Iris pigment epithelial cell (primary cell): ENCODE measurements at places on chromosomes 13 and 19.
A peak's percentile ranks its signal among the peaks of the same experiment; 100 is the strongest.

DNA sequence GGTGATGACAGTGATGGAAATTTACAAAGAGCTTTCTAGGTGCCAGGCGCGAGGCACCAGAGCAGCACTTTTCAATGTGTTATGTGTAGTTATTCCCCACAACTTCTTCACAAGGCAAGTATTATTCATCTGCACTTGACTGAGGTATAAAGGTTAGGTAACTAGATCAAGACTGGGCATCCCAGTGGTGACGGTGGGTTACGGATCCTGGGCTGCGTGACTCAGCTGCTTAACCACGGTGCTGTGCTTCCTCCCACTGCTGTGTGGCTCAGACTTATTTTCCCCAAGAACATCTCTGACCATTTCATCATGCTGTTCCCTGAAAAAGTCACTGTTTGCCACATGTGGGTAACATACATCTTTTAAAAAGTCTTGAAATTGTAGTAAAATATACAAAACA, 19.3 kb downstream of the EDDM13 start:
- DNase-seq: peak; percentile 11

GRCh38 chr13:97726664-97727280, 226.7 kb upstream of the IPO5 start:
- peak; percentile 64 for DNase-seq

GRCh38 chr13:98297051-98297450, 120.0 kb upstream of the RNF113B start:
- no peak for DNase-seq

DNA sequence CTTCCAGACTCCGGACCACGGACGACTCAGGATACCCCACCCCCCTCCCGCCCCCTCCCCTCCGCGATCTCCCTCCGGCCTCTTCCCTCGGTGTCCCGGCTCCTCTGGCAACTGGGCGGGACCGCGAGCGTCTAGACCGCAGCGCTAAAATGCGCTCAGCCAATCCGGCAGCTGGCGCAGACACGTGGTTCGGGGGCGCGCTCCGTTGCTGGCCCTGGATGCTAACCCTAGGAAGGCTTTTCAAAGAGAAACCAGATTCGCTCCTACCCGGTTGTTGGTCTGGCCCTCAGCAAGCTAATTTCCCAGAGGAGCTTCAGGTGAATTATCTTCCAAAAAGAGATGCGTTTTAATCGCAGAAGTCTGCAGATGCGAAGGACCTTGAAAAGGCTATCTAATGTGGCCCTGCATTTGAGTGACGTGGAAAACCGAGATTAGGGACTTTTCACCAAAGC, at the start of gene DZIP1:
Gene DZIP1, minus strand, starts transcription at position 106 of the 452 bp plus-strand sequence. CDS start 2,677 bp downstream, outside the sequence.
- DNase-seq: peak; percentile 89

- DNase-seq: no peak
These were observed 1.4 kb downstream of the ZNF324 start for GRCh38 chr19:58468216-58468839.

GRCh38 chr13:39326469-39327171, 276.4 kb downstream of the LHFPL6 start:
- DNase-seq: no peak

- no peak for DNase-seq
These were observed 10.2 kb upstream of the DCUN1D2 start for GRCh38 chr13:113500530-113501265.

- peak; percentile 22 for DNase-seq
These were observed 1.1 kb downstream of the COMP start for GRCh38 chr19:18789883-18790565.

DNA sequence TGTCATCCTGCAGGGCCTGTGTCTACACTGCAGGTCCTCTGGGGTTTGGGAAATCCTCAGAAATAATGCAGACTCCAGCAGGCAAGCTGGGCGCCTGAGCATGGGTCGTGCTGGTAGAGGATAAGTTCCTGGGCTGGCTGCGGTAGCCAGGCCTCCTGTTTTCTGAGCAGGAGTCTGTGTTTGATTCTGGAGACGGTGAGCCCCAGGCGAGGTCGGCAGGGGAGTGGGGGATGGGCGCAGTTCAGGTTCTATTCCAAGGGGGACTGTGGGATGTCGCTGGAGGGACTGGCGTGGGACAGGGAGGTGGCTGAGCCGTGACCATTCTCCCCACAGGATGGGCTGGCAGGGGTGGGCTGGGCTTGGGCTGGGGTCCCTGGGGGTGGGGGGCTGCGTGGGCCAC, 154.7 kb downstream of the KDM4B start:
- DNase-seq: no peak

GRCh38 chr19:18900700-18901481, 4.9 kb upstream of the CERS1 start:
- no peak for DNase-seq

GRCh38 chr19:21084343-21084742, 2.3 kb downstream of the ZNF714 start:
- DNase-seq: peak; percentile 78

DNA sequence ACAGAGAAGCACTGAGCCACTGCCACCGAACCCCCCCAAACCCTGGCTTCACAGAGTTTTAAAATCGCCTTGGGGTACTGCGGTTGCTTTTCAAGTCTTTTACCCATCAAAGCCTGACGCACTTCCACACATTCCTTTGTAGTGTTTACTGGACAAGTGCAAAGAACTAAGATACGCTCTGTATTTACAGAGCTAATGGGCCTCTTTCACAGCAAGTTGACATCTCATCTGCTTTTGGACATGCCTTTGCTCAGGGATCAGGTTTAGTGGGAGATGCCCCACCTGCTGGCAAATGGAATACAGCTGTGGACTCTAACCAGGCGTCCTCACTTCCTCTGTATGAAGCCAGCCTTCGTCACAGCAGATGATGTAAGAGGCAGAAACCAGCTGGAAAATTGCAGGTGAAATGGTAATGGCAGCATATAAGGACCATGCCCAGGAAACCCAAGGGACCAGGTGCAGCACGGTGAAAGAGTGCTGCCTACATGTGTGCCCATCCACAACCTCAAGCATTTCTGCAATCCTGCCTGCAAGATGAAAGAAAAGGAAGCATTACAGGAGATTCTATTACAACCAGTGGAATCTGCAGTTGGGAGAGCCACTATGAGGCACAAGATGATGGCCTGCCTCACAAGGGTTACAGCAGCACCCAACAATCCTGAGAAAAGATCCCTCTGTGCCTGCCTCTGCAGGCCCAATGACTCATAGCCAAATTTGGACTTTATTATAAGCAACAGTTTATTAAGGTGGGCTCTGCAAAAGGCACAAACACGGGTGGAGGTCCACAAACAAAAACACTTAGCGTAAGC, 34.7 kb downstream of the BRD4 start:
- peak; percentile 80 for DNase-seq

DNA sequence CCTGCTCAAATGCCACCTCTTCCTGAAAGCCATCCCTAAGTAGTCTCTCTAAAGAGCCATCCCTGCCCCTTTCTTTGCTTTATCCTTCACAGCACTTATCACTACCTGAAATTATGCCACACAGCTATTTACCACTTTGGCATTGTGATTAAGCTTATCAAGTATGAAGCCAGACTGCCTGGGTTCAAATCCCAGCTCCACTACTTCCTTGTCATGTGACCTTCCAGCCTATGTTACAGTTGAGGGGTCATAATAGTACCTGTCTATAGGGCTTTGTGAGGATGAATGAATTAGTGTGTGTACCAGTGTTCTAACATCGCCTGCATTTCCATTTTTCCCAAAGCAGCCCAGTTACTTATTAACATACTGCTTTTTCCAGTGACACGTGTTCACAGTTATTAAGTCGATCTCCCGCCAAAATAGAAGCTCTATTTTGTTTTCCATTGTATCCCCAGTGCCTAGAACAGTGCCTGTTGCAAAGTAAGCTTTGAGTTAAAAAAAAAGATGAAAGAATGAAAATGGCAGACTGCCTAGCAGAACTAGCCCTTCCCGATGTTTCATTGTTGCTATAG, 32.8 kb downstream of the ZSWIM9 start:
- DNase-seq: no peak

- DNase-seq: peak; percentile 24
These were observed 66.6 kb upstream of the C1QTNF9B start for GRCh38 chr13:23963947-23964346.

DNA sequence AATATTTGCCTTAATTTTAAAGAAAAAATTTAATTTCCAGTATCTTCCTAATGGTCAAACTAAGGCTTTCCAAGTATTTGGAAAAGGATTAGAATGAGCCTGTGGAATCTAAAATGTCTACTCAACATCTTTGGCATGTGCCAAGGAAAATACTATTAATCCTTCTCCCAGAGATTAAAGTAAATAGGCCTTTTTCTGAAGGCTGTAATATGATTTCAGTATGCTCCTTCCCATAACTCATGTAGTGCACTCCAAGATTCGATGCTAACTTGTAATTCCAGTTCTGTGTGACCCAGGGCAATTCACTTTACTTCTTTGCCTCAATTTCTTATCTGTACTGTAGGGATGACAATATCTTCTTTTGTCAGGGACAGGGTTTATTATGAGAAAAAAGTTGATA, 196.9 kb downstream of the ZIC5 start:
- peak; percentile 3 for DNase-seq

DNA sequence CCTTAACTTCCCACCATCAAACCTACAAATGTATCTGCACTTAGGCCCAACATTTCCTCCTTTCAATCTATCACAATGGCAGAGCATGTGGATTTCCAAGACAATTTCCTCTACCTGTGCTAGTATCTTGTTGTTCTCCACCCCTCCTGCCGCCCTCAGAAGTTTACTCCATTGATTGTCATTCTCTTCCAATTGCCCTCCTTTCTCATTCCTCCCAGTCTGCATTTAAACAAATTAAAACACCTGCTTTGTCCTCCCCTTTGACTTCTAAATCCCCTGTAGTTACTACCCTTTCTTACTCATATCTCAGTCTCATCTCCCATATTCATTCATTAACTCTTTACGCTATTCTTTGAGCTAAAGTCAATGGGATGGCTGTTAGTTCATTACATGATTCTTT, 370.6 kb downstream of the DIAPH3 start:
- DNase-seq: no peak

DNA sequence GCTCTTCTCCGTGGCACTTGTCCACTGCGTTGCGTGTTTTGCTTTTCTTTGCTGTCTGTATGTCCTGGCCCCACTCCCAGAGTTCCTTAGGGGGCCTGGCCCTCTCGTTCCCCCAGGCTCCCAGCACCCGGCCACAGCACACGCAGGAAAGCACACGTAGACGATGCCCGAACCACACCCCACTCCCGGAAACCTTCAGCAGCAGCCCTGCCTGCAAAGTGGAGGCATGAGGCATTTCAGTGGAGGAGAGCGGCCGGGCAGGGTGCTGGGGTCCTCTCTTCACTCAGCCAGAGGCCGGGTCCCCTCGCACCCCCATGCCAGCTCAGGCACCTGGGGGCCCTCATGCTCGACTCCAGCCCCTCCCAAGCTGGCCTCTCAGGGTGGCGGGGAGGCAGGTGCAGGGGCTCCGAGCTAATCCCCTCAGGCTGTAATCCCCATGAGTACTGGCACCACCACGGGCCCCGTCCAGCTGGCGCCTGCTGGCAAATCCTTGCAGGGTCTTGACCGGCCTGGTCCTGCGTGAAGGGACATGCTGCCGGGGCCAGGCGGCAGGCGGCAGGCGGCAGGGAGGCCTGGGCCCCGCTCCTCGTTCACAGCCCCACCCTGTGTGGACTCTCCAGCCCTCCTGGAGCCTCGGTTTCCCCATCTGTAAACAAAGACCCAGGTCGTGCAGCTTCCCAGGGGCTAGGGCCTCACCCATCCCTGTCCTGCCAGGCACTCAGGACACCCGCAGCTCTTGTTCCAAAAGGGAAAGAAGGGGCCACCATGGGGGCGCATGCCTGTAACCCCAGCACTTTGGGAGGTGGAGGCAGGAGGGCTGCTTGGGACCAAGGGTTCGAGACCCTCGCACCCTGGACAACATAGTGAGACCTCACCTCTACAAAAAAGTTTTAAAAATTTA, 7.0 kb downstream of the PIP5K1C start:
- no peak for DNase-seq

DNA sequence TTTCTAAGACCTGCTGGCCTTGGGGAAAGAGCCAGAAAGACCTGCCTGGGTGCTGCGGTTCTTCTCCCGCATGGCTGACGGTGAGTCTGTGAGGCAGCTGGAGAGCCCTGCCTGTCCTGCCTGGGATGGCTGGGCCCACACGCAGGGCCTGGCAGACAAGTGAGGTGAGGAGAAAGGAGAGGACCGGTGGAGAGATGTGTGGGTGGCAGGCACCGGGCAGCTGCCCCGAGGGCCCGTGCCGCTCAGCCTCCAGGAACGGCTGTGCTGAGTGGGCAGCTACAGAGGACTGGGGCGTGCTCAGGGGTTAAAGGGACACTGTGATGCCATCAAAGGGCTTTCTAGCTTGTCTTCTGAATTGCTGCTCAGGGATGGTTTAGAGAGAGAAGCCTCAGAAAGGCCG, 53.8 kb downstream of the MLLT1 start:
- no peak for DNase-seq

DNA sequence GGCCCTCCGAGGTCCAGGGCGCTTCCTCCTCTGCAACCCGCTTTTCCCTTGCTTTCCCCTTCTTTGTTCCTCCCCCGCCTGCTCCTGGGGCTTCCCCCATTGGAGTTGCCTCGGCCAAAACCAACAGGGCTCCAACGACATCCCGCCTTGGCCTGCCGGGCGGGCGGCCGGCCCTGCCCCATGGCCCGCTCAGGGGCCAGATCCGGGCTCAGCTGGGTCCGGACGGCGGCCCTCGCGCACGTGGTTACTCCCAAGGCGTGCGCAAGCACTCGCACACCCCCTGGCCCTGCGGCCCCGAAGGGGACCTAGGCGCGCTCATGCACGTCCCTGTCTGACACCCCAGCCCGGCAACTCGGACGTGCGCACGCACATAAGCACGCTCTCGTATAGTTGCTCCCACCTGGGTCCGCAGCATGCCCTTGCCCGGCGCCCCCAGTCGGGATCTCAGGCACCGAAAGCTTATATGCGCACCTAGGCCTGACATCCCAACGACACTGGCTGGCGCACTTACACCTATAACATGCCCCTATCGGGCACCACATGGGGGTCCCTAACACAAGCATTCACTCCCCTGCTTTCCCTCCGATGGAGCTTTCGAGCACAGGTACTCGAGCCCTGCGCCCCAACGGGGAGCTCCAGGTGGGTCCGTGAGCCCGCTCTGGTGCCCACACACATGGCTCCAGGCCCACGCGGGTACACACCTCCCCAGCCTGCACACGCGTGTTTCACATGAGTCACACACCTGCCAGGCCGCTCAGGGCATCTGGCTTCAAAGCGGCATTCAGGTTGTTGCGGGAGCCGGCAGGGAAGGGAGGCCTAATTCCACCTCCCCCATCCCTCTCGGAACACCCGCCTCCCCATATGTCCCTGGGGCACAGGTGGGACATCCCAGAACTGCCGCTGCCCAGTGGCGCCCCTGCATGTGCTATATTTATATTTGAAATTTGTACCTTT, 15.0 kb downstream of the NFIX start:
- DNase-seq: no peak

- peak; percentile 84 for DNase-seq
These were observed 125.2 kb downstream of the LACC1 start for GRCh38 chr13:44004878-44005277.

GRCh38 chr19:29216021-29216420, 3.1 kb upstream of the UQCRFS1 start:
- DNase-seq: no peak

GRCh38 chr19:48569814-48570213, 17.8 kb downstream of the SULT2B1 start:
- DNase-seq: peak; percentile 55

- DNase-seq: no peak
These were observed 86.1 kb downstream of the GGACT start for GRCh38 chr13:100502446-100502845.
